ENCODE measurements at places on chromosomes 5 and 9.
A peak's percentile ranks its signal among the peaks of the same experiment; 100 is the strongest.

GRCh38 chr9:114008667-114009410 lies 69.3 kb downstream of the AMBP start:
- H3K27ac ChIP-seq = no peak overlapping the region
- no peaks in the 10 kb centered on the region for H3K27me3 ChIP-seq
- no peaks in the 10 kb centered on the region for H3K36me3 ChIP-seq
- no peak overlapping the region for H3K4me3 ChIP-seq
- no peaks in the 10 kb centered on the region for H3K4me1 ChIP-seq

- no peak overlapping the region for H3K4me3 ChIP-seq
- DNase-seq = no peak
- no peak overlapping the region for H3K27ac ChIP-seq
- H3K4me1 ChIP-seq = no peaks in the 10 kb centered on the region
- no peaks in the 10 kb centered on the region for H3K36me3 ChIP-seq
These were observed 361.8 kb downstream of the ELAVL2 start for GRCh38 chr9:23464275-23464674.

- H3K4me3 ChIP-seq = no peak overlapping the region
- H3K4me1 ChIP-seq = no peaks in the 10 kb centered on the region
- no peak for DNase-seq
- H3K36me3 ChIP-seq = no peaks in the 10 kb centered on the region
- no peaks in the 10 kb centered on the region for H3K27me3 ChIP-seq
- H3K27ac ChIP-seq = no peak overlapping the region
These were observed 30.4 kb upstream of the DMRT1 start for GRCh38 chr9:811106-811531.

DNA sequence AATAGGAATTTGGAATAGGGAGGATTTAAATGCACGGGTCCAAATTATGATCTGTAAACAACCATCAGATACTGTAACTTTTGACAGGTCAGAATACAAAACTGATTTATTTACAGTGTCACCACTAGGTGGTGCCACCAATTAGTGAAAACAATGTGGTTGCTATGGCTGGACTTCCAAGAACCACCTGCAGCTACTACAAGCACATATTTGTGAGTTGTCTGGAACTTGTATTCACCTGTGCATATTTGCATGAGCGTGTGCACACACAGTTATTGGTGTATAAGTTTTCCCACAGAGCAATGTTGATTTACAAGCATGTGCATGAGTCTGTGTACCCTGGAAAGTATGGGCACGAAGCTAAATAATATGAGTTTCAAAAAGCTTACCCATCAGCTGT lies 3.0 kb upstream of the HRCT1 start:
- peaks cover 3% of the 10 kb centered on the region for H3K27me3 ChIP-seq
- DNase-seq = peak; percentile 35
- no peak overlapping the region for H3K4me3 ChIP-seq
- H3K27ac ChIP-seq = no peak overlapping the region
- H3K36me3 ChIP-seq = no peaks in the 10 kb centered on the region
- peaks cover 9% of the 10 kb centered on the region for H3K4me1 ChIP-seq

GRCh38 chr9:135455401-135456030 lies 24.1 kb upstream of the PPP1R26 start:
- H3K4me1 ChIP-seq = no peaks in the 10 kb centered on the region
- DNase-seq = no peak
- H3K27ac ChIP-seq = no peak overlapping the region

- peaks cover 25% of the 10 kb centered on the region for H3K36me3 ChIP-seq
- H3K27me3 ChIP-seq = no peaks in the 10 kb centered on the region
- H3K27ac ChIP-seq = no peak overlapping the region
- H3K4me1 ChIP-seq = peaks cover 20% of the 10 kb centered on the region
- DNase-seq = peak; percentile 76
These were observed 3.8 kb downstream of the CREB3 start for GRCh38 chr9:35736201-35736633.

- no peaks in the 10 kb centered on the region for H3K4me1 ChIP-seq
- no peak overlapping the region for H3K4me3 ChIP-seq
- no peaks in the 10 kb centered on the region for H3K27me3 ChIP-seq
- no peak for DNase-seq
These were observed 1612.7 kb upstream of the ACO1 start for GRCh38 chr9:30771760-30772159.

All from activated CD8-positive, alpha-beta T cell treated with anti-CD3 and anti-CD28 coated beads for 36 hours (primary cell).